ENCODE measurements at places on chromosomes 6 and 20.

- no peak for DNase-seq
Measured at GRCh38 chr20:48052475-48052835, 267.2 kb upstream of the SULF2 start.

GRCh38 chr20:2599288-2600006 is 53.0 kb upstream of the NOP56 start:
- no peak for DNase-seq

DNA sequence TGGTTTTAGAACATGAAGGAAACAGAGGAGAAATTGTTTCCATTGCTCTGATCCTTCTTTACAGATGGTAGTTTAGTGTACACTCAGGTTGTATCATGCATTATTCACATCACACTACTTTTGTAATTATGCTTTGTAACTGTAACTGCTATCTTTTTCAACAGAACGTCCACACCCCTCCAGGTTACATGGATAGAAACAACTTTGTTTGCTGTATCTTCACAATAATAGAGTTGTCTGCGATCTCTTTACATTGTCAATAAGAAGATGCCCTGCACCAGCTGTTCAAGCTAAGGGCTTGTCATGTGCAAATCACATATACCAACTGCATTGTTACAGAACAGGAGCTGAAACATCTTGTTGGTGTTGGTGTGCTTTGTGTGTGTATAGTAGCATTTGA is 67.9 kb upstream of the MAP7 start:
- no peak for DNase-seq

DNA sequence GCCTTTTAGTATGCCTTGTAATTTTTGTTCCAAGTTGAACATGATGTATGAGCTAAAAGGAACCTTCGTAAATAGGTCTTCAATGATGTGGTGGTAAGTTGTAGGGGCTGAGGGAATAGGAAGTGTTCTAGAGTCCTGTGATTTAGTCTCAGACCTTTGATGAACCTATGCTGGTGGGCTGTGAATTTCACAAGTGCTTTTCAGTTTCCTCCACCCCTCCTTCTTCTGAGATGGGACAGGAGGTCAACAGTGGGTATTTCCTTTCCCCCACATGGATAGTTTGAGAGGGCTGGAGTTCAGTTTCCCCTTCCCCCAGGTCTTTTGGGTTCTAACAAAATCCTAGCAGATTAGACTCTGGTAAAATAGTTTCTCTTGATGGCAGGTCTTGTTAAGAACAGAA is 121.0 kb upstream of the ATXN1 start:
- no peak for DNase-seq

DNA sequence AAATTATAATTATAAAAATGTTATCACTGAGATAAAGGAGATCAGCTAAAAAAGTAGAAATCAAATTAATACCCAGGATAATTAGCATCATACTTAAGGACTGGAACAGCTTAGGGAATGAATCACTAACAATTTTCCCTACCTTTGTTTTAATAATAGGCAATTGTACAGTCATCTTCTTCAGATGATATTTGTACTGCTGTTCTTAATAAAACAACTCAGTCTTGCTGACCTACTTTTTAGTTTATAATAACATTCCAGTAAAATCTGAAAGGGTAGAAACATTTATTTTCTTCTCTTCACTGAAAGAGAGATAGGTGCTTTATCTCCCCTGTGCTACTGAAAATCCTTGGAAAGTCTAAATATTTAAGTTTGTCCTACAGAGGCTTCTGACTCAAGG is 271.2 kb upstream of the THEMIS start:
- DNase-seq = no peak

- peak; percentile 70 for DNase-seq
Measured at GRCh38 chr6:87907521-87907920, 140.1 kb upstream of the SPACA1 start.

- no peak for DNase-seq
Measured at GRCh38 chr6:150634176-150634963, 34.7 kb downstream of the PLEKHG1 start.

DNA sequence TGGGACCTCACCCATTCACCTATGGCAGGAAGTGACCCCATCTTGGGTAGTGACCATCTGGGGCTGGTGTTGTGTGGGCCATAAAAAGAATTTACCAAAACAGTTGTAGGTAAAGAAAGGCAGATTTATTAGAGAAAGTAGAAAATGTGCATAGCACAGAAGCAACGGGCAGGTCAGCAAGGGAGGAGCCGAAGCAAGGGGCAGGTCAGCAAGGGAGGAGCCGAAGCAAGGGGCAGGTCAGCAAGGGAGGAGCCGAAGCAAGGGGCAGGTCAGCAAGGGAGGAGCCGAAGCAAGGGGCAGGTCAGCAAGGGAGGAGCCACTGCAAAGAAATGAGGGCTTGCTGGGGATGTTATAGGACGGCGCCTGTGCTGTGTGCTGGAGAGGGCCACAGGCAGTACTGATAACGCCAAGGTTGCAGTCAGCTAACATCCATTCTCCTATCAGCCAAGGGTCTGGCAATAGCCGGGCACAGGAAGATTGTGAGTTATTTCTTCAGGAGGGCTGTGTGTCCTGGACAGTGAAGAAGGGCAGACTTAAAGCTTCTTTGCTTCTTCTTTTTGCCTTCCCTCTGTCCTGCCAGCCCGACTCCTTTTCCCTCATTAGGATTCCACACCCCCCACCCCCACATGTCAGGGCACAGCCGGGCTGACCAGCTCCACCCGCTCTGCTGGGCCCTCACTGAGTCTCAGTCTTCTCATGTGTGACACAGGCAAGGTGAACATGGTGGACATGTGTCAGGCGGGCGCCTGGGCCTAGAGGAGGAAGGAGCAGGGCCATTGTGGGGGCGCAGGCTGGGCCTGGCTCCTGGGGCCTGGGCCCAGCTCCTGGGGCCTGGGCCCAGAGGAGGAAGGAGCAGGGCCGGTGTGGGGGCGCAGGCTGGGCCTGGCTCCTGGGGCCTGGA is 31.6 kb upstream of the CHRNA4 start:
- DNase-seq = no peak

DNA sequence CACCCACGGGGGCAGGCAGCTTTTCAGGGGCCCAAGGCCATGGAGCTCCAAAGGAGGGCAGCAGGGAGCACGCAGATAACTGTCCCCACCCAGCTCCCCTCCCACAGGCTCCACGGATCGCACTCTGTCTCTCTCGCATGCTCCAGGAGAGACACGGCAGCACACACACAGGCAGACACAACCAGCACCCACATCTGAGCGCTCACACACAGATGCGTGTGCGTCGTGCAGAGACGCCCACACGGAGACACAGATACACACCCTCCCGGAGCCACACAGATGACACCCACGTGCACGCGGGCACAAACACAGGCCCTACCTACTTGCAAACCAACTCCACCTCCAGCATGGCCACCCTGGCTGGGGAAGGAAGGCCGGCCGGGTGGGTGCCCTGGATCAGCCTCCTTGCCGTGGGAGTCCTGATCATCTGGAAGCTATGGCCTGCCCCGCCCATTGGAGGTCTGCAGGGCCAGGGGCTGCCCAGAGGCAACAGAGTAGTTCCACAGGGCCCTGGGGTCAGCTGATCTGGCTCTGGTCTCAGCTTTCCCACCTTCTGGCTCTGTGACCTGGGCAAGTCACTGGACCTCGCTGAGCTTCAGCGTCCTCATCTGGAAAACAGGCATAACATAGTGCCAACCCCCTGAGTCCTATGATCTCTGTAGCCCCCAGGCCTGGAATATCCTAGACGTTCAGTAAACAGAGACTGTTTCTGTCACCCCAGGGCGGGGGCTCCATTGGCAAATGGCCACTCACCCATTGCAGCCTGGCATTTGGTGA is 31.5 kb downstream of the AAR2 start:
- no peak for DNase-seq

GRCh38 chr20:9500121-9500520 is 14.3 kb upstream of the LAMP5 start:
- no peak for DNase-seq

DNA sequence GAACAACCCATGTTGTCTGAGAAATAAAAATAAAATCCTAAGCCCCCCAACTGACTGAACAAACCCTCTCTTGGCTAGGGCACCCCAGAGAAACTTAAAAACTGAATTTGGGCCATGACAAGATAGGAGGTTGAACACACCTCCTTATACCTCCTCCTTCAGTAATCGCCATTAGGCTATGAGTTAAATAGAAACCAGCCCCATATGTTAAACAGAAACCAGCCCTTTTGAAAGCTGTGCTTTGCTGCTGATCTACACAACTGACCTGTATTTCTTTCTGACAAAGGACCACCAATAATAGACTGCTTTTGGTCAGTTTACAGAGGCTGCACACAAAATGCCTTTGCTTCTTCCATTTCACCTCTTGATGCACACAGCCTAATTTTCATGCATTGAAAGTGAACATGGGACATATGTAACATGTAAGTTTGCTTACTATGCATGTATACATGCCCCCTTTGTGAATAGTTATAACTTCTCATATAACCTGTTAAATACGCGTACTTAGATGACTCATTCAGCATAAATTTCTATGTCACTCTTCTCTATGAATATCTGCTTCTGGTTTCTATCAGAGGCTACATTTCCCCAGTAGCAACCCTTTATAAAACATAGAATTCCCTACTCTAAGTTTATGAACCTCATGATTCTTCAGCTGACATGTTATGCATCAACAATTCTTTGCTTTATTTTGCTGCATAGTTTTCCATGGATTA is 462.9 kb downstream of the COL12A1 start:
- DNase-seq = no peak

DNA sequence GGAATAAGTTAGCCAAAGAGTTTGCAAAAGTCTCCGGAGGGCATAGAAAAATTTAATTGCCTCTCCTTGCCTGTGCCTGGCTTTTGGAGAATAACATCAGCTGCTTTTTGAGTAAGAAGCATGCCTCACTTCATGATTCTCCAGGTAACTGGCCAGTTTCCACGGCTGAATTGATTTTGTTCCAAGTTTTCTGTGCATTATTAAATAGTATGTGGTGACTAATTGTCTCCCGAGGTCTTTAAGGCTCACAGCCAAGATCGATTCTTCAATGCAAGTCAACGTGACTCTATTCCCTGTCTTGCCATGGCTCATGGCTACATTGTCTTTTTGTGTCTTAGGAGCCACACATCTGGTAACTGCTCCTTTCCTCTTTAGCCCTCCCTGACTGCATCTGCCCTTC is 54.2 kb downstream of the CNR1 start:
- DNase-seq = no peak

GRCh38 chr6:168440520-168441433 is at the start of gene SMOC2:
Gene SMOC2, plus strand, starts transcription at chr6:168441184. Its CDS starts 187 bp downstream, at chr6:168441371.
- DNase-seq = no peak

GRCh38 chr6:25961619-25962148 is 918 bp upstream of the TRIM38 start:
- DNase-seq = no peak

- no peak for DNase-seq
Measured at GRCh38 chr6:147126618-147127022, 77.6 kb upstream of the STXBP5 start.

DNA sequence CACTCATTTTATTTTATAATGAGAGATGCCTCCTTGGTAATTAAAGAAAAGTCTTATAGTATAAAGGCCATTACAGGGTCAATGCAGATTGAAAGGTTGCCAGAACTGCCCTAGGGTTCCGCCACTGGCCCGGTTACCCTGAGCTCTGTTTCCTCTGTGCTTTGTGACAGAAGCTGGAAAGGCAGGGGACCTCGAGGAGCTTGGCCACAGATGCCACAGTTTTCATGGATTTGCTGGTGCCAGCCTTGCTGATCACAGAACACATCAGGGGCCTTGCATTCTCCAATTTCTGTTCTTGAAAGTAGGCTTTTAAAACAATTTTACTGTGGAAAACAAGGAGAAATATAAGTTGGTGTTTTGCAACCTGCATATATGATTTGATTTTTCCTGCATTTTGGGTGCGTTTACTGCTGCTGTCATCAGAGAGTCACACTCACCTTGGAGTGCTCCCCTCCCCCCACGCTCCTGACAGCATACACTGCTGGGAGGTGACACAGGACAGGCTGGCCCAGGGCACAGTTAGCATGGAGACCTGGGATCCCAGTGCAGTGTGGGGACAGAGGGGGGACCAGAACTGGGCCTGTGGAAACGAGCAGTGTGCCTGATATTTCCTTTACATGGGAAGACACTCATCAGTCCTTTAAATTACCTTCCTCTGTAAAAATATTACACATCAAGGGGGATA is 142.8 kb downstream of the CFAP61 start:
- no peak for DNase-seq

- no peak for DNase-seq
Measured at GRCh38 chr6:127923135-127923534, 22.3 kb upstream of the THEMIS start.

DNA sequence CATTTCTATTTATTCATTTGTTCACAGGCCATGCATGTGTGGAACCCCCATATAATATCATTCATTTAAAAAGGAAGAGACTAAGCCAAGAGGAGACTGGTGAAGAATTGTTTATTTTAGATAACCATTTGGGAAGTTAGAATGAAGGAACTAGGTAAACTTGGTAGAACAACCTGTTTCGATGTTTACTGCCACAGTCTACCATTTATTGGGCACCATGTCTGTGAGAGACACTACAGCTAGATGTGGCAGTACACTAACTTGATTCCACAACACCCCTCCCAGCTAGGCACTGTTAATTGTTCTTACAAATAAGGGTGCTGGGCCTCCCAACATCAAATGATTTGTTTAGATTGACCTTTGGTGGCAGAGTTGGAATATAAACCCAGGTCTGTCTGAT is 592.4 kb downstream of the EPM2A start:
- no peak for DNase-seq

GRCh38 chr20:1225263-1225782 is 521 bp upstream of the RAD21L1 start:
- no peak for DNase-seq

- no peak for DNase-seq
Measured at GRCh38 chr20:59835448-59836395, 97.7 kb downstream of the SYCP2 start.

GRCh38 chr6:157974341-157974894 is 7.2 kb upstream of the SYNJ2 start:
- no peak for DNase-seq

DNA sequence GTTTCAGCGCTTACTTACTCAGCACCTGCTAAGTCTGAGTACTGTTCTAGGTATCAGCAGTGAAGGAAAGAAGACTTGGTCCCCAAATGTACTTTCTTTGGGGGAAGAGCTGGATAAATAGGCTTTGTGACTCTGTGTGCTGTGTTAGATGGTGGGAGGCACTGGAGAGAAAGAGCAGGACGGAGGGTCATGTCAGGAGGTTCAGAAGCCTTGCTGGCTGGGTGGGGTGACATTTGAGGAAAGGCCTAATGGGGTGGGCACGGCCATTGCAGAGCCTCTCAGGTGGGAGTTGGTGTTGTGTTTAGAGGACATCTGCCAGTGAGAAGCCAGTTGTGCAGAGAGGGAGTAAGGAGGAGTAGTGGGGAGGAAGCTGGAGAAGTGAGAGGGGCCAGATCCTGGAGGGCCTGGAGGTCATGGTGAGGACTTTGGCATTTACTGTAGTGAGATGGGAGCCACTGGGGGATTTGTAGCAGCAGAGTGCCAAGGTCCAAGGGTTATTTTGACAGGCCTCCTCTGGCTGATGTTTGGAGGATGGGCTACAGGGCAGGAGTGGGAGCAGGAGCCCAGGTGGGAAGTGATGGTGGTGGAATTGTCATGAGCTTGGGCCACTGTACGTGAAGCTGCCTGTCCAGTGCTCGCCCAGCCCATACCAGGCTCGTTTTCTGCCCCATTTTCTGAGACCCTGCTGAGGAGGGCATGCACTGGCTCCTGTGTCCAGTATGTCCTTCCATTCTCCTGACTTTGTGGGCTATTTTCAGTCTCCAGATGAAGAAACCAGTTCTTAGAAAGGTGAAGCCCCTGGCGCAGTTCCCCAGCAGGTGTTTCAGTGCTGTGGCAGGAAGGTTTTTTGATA is 886 bp downstream of the SDCBP2 start:
- no peak for DNase-seq
